ENCODE measurements at places on chromosomes 2 and 18.

DNA sequence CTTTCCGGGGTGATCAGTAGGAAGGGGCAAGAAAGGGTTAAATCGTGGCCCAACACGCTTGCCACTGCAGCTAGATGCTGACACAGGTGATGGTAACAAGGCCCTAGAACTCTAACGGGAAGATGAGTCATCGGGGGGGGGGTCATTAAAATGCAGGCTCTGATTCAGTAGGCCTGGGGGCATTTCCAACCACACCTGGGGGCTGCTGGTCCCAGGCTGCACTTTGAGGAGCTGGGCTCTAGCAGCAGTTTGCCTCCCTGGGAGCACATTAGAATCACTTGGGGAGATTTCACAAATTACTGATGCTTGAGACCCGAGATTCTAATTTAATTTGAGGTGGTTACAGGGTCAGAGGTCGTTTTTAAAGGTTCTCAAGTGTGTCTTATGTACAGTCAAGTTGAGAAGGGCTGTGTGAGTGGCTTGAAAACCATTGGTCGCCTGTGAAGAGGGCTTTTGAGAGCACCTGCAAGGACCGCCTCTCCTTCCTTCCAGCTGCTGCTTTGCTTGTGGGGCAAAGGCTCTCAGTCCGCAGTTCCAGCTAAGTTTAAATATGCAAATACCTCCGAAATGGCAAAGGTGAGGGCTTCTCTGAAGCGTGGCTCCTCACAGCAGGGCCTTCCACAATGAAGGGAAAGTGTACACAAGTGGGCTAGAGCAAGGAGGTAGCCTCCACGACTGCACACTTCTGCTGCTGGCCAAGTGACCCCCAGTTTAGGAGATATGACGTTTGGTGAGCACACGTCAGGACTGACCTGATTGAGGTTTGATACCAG lies 128.0 kb upstream of the MSH6 start:
- DNase-seq = no peak

GRCh38 chr18:79770826-79771225 lies 26.9 kb upstream of the KCNG2 start:
- no peak for DNase-seq

DNA sequence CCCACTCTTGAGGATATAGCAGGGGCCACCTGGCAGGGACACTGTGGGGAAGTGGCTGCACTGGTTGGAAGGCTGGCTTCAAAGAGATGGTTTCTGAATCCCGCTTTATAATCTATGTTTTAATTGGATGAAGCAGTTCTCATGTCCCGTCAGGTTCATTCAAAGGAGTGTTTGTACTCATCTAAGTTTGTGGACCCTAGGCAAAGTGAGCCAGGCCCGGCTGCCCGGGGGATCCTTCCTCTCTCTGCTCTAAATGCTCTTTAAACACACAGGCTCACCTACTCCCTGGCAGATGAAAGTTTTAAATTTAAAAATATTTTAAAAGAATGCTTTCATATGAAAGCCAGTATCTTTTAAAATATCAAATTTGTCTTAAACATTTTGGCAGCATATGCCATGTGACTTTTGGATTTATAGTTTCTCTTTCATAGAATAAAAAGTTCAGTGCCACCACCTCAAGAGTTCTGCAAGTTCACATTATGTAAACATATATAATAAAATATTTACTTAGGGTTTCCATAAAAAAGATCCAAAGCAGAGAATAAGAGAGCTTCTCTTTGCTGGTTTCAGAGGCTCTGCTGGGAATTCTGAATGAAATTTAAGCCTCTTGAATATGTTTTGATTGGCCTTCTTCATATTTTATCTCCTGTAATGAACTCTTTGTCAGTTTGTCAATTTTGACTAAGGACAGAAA lies 143.5 kb upstream of the ALPP start:
- DNase-seq = no peak

DNA sequence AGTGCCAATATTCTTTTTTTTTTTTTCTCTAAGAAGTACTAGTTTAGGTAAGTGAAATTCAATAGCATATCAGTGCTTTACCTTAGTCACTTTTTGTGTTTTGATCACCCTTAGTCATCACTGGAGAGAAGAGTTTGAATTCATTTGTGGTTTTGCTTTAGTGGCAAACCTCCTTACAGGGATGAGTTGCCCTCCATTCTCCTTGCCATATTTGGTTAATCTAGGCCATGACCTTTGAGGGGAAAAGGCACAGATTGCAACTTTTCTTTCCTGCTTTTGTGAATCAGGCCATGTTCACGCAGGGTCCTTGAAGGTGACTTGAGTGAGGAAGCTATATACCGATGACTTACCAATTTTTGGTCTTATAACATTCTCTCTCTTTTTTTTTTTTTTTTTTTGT lies 34.4 kb downstream of the PLEKHA3 start:
- no peak for DNase-seq

- no peak for DNase-seq
Measured at GRCh38 chr2:46706264-46706983, 209.2 kb downstream of the MCFD2 start.

- DNase-seq = no peak
Measured at GRCh38 chr18:59904011-59904601, 4.3 kb downstream of the PMAIP1 start.

GRCh38 chr2:132760971-132761370 lies 91.0 kb upstream of the LYPD1 start:
- DNase-seq = no peak

- no peak for DNase-seq
Measured at GRCh38 chr2:119490653-119491195, 33.6 kb downstream of the SCTR start.

DNA sequence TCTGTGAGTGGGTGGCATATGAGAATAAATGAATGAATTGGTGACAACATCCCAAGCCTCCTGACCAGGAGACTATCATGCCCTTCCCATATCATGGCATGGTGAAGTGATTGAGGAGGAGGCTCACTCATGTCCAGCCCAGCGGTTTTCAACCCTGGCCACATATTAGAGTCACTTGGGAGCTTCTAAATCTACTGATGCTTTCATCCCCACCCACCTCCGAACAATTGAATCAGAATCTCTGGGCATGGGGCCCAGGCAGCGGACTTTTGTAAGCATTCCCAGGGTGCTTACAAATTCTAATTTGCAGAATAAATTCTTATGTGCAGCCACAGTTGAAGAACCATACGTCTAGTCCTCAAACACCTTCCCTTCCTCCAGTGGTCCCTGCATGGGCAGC lies 81.7 kb upstream of the SEC11C start:
- no peak for DNase-seq

GRCh38 chr2:17864676-17865075 lies 13.8 kb upstream of the KCNS3 start:
- no peak for DNase-seq

- no peak for DNase-seq
Measured at GRCh38 chr18:36667811-36668210, 161.0 kb downstream of the TPGS2 start.

DNA sequence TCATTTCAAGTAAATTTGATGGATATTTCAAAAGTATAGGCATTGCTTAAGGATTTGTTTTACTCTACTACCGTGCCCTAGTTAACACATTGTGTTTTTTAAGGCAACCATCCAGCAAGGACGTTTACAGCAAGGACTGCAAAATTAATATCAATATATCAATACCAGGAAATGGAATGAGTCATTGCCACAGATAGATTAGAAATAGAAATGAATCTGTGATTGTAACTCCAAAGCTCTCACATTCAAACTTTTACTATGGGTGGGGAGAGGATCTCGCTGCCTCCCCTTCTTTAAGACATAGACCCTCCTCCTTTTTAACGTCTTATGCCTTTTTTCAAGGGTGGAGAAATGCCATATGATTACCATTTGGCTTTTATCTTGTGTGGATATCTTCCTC lies 3.8 kb downstream of the CD28 start:
- DNase-seq = no peak

DNA sequence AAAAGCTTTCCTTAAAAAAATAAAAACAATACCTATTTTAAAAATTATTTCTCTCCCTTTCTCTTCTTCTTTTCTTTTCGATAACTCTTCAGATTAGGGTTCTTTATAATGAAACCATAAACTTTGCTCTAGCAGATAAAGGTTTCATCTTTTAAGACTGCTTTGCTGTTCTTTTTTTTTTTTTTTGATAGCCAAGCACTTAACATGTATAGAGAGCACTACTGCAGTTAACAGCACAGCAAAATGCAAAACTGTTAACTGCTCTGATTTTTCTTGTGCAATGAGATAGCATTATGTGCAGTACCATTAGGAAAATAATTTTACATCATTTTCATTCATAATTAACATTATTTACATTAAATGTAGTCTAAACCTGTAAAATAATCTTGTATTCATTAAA lies 36.3 kb downstream of the GALNT1 start:
- DNase-seq = no peak

DNA sequence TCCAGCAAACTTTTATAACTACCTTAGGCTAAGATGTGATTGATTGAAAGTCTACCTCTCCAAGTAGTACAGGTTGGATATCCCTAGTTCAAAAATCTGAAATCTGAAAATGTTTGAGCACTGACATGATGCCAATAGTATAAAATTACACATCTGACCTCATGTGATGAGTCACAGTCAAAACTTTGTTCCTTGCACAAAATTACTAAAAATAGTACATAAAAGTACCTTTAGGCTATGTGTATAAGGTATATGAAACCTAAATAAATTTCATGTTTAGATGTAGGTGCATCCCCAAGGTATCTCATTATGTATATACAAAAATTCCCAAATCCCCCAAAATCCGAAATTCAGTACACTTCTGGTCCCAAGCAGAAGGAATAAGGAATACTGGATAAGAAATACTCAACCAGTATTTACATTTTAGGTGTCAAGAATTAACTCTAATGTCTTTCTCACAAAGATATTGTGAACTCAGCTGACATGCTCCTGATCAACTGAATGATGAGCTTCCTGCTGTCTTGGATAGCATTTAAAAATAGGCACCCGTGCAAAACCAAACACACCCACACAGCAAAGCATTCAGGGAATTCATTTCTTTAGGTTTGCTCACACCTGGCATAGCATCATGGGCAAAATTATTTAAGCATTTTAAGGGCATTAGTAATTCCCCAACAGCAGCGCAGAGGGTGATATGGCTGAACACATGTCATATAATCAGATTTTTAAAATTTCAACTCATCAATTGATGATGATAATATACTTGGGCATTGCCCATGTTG lies 497.4 kb upstream of the MEIS1 start:
- no peak for DNase-seq

DNA sequence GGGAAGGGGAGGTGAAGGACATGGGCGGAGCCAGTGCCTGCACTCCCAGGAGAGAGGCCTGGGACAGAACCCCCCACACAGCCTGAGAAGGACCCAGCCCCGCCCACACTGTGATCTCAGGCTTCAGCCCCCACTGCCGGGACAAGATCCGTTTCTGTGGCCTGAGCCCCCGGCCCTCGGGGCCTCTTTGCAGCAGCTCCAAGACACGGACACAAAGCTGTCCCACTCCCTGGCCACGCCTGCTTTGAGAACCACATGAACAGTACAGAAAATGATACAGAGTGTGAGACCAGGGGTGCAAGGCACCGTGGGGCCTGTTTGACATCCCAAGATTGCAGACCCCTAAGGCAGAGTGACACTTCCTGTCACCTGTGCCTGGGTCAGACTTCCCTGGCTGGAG lies 74.5 kb downstream of the TWIST2 start:
- no peak for DNase-seq

DNA sequence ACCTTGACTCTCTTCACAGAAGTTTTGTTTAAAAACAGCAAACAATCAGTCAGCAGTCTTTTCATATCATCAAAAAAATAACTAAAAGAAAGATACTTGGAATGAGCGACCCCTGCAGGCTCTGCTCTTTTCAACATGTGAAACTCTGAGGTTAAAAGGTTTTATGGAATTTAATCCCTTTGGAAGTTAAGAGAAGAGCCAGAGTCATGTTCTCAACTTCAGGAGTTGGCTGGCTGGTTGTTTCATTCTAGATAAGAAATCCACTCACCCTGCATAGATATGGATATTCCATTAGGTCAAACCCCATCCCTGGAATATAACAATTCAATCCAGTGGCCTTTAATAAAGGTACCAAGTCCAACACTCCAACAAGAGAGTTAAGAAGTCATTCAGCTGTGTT lies 115.6 kb upstream of the RMDN2 start:
- no peak for DNase-seq

DNA sequence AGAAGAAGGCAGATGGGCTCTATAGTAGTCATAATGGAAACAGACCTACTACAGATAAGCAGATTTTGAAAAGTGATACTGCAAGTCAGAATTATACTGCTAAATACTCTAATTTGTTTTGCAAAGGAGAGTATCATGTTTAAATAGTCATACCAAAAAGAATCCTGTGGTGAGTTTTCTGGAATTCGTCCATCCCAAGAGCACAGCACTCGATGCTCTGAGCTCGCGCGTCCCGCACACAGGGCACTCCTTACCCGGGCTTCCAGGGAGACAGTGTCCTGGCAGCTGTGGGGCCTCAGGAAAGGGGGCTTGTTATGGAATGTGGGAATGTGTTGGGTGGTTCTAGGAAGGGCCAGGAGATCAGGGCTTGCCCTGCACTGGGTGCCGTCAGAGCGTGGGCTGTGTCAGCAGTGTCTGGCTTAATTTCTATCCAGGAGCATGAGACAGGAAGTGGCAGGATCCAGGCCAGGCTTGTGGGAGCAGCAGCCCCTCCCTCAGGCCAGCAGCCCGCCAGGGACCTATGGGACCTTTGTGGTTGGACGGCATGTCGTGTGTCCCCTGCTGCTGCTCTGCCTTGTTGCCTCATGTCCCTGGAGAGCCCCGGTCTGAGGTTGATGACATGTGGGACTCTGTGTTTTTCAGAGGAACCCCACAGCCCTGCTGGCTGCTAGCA lies 193.2 kb upstream of the TPO start:
- DNase-seq = no peak

GRCh38 chr2:239278941-239279365 lies 121.9 kb downstream of the HDAC4 start:
- DNase-seq = no peak

DNA sequence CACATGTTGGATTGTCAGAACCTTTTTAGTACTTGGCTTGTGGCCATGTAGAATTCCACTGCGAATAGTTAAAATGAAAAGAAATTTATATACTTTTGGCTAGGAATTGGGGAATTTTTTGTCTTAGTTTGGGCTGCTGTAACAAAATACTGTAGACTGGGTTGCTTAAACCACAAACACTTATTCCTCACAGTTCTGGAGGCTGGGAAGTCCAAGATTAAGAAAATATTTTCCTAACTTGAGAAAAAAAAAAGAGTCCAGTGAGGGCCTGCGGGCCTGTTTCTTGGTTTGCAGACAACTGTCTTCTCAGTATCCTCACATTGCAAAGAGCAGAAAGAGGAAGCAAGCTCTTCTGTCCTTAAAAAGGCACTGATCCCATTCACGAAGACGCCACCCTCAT lies 81.9 kb downstream of the CD226 start:
- DNase-seq = no peak

- no peak for DNase-seq
Measured at GRCh38 chr2:10059552-10060335, 16.4 kb downstream of the KLF11 start.

Data from stimulated activated CD4-positive, alpha-beta T cell treated with anti-CD3 and anti-CD28 coated beads, Interleukin-15, amount 100 ng/mL, for 1 hour (primary cell).